AG10803 (cell line): ENCODE measurements at places on chromosomes 7 and 10.
A peak's percentile ranks its signal among the peaks of the same experiment; 100 is the strongest.

GRCh38 chr10:42491001-42491592 is 147.3 kb downstream of the ZNF33B start:
- DNase-seq = peak; percentile 52

DNA sequence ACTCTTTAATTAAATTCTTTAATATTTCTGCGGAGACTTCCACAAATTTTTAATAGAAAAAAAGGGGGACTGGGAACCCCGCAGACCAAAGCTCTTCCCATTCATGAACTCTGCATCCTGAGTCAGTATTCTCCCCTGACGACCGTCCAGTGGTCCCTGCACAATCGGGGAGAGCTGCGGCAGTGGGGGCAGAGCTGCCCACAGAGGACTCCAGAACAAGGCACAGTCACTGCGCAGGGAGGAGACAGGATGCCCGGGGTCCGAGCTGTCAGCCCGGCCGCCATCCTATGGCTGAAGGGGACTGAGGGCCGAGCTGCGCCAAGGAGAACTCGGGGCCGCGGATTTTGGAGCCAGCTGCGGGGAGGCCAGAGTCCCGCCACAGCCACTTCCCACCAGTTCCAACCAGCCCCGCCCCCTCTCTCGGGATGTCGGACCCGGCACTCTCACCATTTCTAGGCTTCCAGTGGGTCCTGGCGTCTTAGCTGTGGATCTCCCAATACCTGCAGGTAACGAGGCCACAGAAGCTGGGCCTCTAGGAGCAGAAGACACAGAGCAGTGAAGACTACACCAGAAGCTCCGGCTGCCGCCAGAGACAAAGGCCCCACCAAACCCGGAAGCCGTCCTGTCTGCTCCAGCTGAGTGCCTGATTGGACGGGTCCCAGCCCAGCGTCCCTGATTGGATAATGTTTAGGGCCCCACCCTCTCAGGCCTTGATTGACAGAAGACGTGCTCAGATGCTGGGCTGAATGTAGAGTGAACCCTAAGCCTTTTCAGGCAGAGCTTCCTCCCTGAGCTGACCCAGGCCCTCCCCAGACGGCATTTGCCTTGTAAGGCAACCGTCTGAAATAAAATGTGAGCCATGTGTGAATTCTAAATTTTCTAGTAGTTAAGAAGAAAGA is at the start of gene ERV3-1:
Gene ERV3-1, minus strand, starts transcription at position 594 of the 899 bp plus-strand sequence. CDS start 13,661 bp downstream, outside the sequence.
- DNase-seq = peak; percentile 93

DNA sequence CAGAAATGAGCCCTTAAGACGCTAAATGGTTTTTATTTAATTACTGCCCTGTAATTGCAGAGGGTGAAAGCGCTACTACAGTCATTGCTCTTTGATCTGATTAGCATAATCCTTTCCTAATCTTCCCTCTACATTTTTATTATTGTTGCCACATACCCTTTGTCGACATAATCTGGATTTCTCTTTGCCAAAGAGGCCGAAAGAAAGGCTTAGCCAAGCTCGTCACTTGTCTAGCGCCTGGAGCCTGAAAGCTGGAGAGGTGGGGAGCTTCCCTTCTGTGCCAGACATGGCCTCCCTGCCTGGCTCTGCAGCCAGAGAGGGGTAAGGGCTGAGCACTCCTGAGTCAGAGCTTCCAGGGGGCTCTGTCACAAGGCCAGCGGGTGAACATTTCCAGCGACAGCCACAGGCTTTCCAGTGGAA is 145.9 kb downstream of the PRKAG2 start:
- DNase-seq = no peak

- DNase-seq = no peak
These were observed 80.6 kb downstream of the USP6NL start for GRCh38 chr10:11530806-11531205.

- DNase-seq = no peak
These were observed 227.6 kb upstream of the STEAP1 start for GRCh38 chr7:89926701-89927100.

DNA sequence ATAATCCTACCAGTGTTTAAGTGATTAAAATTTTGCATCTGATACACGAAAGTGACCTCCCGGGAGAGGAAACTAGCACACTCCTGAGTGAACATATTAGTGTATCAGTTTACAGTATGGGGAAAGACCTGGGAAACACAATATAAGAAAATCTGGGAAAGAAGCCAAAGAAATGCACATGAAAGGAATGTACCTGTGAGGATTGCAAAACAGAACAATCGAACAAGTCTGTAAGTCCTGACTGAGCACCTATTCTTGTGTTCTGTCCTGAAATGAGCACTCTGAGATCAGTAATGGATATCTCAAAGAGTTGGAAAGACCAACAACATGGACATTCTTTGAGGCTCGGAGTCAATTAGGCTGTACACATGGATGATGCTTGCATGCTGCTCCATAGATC is 554.7 kb downstream of the SORCS3 start:
- no peak for DNase-seq

GRCh38 chr7:82131215-82131614 is 312.4 kb downstream of the CACNA2D1 start:
- no peak for DNase-seq

GRCh38 chr7:1691601-1692514 is 21.8 kb downstream of the ELFN1 start:
- no peak for DNase-seq

GRCh38 chr10:112279433-112279832 is 3.8 kb upstream of the TECTB start:
- no peak for DNase-seq

- DNase-seq = peak; percentile 91
These were observed 14.3 kb upstream of the TRIM8 start for GRCh38 chr10:102629661-102630614.

DNA sequence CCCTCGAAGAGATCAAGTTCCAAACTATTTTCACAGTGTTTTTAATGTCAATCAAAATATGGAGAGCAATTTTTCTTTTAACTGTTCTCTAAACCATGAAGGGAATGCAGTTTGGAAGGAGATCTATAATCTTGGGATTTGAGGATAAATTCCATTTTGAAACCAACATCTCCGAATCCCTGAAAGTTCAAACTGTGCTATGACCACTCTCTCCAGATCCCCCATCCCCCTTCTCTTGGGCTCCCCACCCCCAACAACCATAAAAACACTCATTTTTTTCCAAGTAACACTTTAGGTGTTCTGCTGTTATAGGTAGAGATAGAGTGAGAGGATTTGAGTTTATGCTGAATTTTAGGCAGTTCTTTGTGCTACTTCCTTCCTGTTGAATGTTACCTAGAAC is 1.7 kb downstream of the CALD1 start:
- no peak for DNase-seq

DNA sequence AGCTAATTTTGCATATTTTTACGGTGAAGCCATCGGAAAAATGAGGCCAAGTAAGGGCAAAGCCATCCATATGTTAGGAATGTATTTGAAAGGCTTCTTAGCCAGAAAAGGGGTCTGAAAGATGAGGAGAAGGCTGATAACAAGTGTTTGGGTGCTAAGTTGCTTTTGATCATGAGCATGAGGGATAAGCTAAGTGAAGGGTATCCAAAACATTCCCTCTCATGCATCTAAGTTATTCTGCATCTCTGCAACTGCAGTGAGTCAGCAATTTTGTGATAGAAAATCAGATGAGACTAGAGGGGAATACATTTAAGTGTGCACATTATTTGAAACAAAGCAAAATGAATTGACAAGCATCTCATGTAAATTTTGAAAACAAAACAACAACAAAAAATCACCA is 282.8 kb downstream of the GPR158 start:
- DNase-seq = no peak

- DNase-seq = no peak
These were observed 92.4 kb downstream of the WDR11 start for GRCh38 chr10:120943542-120943941.

- peak; percentile 56 for DNase-seq
These were observed 13.6 kb upstream of the BPGM start for GRCh38 chr7:134632937-134633540.
